ENCODE measurements at places on chromosomes 2 and 18.
A peak's percentile ranks its signal among the peaks of the same experiment; 100 is the strongest.

DNA sequence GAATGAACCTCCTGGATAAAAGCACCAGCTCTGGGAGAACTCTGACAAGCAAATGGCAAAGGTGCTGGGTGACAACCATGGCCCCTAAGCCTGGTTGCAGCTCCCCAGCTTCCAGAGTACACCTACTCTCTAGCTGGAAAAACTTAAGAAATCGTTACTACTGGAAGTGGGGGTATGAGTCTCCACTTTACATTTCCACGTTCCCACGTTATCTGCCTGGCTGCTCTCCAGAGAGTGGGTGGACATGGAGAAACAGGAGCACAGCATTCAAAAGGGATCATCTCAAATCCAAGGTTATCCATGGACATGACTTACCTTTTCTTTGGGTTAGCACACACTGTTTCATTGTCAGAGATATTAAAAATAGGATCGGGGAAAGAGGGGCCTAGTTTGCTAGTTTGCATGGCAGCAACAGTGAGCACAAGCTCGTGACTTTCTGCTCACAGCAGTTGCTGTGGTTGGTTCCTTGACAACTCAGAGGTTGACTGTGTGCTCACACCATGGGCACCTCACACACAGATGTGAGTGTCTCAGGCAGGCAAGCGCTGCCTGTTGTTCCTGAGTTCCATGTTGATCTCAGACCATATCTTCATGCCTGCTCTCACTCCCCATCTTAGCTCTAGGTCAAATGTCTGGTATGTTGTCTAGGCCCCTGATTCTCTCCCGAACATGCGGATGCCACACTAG, 32.5 kb downstream of the PTPN18 start:
- DNase-seq, result no peak

- DNase-seq, result no peak
Observed at GRCh38 chr2:176560296-176560695, 291.1 kb downstream of the MTX2 start.

- no peak for DNase-seq
Observed at GRCh38 chr2:47774567-47774966, 8.4 kb upstream of the MSH6 start.

DNA sequence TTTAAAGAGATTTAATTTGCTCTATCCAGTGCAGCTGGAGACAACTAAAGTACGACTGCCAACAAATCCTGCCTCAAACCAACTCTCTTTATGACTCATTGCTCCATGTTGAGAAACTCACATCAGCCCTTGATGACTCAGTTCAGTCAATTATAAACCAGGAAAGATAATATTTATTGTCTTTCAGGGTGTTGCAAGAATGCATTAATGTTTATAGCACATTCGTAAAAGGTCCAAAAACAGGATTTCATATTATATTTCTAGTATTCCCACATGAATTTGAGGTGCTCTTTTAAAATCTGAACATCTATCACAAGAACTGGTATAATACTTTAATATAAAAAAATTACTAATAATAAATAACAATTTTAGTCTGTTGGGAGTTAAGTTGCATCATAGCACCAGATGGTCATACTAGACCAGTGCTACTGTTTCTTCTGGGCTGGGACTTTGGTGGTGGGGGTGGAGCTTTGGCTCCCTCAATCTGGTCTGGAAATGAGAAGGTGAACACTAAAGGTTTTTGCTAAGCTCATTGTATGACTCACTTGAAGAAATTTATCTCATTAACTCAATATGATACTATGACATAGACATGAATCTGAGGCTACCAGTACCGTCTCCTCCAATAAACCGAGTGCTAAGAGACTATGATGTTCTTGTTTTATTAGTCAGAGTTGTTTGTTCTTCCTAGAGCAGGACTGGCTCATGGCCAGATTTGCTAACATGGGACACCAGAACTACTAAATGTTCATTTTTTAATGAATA, 26.6 kb upstream of the MAP3K20 start:
- DNase-seq, result no peak

DNA sequence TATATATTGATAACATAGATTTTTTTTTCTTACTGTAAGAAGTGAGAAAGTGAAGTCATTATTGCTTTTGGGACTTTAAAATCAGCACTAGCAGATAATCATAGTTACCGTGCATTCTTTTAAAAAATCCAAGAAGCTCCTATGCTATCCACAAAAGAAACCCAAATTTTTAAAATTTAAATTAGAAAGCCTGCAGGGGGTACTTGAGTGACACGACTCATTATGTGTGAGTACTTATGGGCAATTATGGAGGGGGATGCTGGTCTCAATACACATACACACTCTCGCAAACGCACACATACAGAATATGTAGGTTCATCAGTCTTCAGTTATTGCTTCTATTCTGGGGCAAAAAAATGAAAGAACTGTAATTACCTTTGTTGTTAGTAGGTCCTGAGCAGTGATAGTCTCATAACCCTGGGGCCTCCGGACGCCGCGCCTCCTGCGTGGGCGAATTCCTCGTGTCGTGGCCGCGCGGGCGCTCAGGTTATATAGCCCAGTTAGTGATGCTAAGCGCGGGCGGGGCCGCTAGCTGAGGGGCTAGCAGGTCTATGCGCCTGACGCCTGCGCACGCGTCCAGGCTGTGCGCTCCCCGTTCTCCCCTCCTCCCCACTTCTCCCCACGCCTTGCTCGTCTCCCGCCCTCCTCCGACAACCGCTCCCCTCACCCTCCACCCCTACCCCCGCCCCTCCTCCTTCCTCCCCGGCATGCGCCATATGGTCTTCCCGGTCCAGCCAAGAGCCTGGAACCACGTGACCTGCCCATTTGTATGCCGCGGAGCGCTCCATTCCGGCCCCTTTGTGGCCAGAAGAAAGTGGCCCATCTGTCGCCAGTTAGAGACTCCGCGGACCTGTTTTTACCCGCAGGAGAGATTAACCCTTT, at the start of gene NEUROD1:
Gene NEUROD1, minus strand, starts transcription at position 463 of the 882 bp plus-strand sequence. CDS start 1,657 bp downstream, outside the sequence.
- peak; percentile 98 for DNase-seq

DNA sequence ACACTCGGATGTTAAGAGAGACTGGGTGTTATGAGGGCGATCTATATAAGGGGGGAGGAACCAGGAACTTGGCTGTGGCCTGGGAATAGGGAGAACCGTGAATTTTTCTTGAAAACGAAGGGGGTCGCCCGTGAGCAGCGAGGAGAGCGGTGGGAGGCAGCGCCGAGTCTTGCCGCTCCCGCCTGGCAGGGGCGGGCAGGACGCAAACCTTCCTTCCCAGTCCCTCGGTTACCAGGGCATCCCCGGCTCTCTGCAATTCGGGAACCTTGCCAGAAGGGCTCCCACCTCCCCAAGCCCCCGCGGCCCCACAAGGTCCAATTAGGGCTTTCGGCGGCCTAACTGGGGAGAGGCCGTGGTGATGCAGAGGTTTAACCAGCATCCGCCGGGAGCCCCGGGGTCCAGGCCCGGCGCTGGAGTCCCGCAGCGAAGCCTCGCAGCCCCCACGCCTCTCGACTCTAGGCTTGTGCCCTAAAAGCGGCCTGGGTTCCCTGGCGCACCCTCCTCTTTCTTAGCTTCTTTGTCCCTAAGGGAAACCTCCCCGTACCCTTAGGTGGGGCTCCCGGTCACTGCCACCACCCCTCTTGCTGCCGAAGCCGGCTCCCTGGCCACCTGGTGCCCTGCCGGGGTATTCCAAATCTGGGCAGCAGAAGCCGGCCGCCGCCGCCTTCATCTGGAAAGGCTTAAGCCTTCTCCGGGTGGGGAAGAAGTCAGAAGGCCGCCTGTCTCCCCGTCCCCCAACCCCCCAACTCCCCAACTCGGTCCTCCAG, 680 bp upstream of the FHOD3 start:
- peak; percentile 36 for DNase-seq

GRCh38 chr2:120898496-120898895, 162.8 kb downstream of the GLI2 start:
- DNase-seq, result no peak

GRCh38 chr18:3119401-3120341, 100.1 kb downstream of the MYOM1 start:
- DNase-seq, result no peak

GRCh38 chr2:70696142-70696541, 71.9 kb downstream of the ADD2 start:
- DNase-seq, result no peak

- DNase-seq, result peak; percentile 49
Observed at GRCh38 chr2:20381457-20381856, 30.8 kb upstream of the PUM2 start.

DNA sequence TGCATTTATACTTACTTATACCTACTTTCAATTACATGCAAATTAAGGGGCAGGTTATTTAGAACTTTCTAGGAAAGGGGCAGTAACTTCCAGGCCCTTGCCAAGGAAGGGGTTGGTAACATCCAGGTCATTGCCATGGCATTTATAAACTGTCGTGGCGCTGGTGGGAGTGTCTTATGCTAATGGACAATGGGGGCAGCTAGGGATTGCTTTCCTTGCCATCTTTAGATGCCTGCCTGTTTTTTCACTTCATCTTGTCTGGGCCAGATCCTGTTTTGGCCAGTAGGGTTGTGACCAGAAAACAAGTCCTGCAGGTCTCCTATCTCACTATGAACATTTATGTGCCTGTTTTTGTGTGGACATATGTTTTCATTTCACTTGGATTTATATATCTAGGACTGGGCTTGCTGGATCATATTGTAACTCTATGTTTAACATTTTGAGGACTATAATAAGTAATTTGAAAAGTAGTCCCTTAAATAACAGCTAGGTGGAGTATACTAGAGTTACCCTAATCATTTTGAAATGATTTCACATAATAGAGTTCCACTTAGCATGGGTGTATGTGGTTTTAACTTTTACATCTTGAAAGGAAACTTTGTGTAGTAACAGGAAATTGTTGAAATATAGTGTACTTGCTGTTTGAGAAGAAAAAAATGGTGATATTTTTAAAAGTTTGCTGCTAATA, 56.1 kb downstream of the LCLAT1 start:
- no peak for DNase-seq

DNA sequence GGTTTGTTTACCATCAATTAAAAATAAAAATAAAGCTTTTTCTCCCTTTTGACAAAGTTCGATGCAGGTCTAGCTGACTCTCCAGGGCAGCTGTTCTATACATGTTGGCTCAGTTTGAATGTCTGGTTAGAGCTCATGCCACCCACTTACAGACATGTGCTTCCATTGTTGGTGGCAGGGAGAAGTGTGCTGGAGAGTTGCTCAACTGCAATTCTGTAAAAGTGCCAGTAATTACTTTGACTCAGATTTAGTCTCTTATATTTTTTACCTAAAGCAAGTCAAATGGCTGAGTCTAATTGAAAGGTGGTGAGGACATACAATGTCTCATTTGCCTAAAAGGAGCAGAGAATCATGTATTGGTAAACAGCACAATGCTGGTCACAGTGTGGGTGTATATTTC, 609.1 kb upstream of the SYT4 start:
- no peak for DNase-seq

DNA sequence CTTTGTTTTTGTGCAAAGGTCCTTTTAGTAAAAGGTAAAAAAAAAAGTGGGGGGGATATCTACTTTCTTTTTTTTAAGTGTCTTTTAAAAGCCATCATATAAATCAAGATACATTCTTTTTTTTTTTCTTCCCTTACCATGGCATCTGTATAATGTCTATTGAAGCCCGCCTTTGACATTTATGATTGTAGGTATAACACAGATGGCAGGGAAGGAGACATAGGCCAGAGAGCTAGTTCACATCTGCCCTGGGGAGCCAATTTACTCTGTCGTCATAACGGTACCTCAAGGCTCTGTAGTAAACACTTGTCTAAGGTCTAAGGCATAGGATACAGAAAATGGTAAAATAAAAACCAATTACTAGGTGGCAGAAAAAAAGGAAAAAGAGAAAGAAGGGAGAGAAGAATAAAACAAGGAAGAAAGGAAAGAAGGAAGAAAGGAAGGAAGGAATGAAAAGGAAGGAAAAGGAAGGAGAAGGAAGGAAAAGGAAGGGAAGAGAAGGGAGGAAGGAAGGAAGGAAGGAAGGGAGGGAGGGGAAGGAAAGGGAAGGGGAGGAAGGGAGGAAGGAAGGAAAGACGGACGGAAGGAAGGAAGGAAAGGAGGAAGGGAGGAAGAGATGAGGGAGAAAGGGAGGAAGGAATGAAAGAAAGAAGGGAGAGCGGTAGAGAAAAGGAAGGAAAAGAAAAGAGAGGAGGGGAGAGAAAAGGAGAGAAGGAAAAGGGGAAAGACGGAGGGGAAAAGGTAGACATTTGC, 343.5 kb downstream of the RBM43 start:
- no peak for DNase-seq

DNA sequence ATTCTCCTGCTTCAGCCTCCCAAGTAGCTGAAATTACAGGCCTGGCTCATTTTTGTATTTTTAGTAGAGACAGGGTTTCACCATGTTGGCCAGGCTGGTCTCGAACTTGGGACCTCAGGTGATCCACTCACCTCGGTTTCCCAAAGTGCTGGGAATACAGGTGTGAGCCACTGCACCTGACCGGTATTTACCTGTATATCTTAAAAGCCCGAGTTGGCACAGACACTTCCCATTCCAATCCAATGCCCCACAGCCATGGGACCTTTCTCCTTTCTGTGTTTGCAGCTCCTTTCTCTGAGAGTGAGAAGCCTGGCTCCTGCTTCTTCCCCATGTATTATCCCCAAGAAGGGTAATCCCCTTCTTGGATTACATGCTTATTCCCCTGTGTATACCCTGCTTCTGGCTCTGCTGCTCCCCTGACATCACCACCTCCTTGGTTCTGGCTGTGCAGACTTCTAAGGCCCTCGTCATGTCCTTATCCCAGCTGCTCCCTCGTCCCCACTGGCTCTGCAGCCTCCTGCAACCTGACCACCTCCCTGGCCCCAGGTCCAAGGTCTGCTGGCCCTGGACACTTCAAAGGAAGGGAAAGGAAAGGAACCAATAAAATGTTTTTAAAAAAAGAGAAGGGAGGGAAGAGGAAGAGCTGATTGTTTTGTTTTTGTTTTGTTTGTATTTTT, 52.8 kb downstream of the INPP5D start:
- DNase-seq, result no peak
